ENCODE measurements at places on chromosomes 6 and 20. TPM values are rescaled to one million over a fixed set of nuclear protein-coding genes. Genes with fewer than 3 reads are reported as not detected.

OPRL1 gene
- total RNA-seq, result 2.9 TPM

OR2B6 gene
- not detected for total RNA-seq

PKIG gene
- 42.0 TPM for total RNA-seq

PTGIS gene
- total RNA-seq, result 0.12 TPM

MMP24 gene
- 19.0 TPM for total RNA-seq
